OCI-LY7 (cell line): ENCODE measurements at places on chromosomes 16 and 17.

- no peak for DNase-seq
These were observed 64.5 kb downstream of the NDE1 start for GRCh38 chr16:15714393-15715172.

DNA sequence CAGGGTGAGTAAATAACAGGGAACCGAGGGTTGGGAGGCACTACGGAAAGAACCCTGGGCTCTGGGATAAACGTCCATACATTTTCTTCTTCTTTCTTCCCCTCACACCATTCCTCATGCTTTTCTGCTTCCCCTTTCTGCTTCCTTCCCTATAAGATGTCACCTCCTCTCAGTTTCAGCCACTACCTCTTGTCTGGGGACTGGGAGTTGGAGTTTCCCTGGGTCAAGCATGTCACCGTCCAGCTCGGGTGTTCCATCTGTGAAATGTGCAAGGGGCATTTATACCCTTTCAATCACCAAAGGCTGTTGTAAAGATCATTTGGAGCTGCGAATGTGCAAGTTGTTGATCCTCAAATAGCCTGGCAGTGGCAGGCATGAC, 17.5 kb upstream of the CCL22 start:
- DNase-seq = no peak

- DNase-seq = no peak
These were observed 9.0 kb upstream of the MMP2 start for GRCh38 chr16:55469821-55470532.

DNA sequence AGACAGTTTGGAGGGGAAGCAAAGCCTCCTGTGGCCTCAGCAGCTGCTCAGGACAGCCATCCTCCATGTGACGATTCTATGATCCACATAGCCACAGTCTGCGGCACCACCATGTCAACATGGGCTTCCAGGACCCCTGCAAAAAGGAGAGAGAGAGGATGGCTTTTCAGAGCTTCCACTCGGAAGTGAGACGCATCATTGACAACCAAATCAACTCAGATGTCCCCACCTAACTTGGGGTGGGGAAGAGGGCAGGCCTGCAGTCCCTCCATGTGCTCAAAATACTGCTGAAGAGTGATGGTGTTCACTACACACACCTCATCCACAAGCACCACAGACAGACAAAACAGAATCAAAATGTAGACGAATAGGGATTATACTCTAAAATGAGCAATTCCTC, 5.9 kb upstream of the METTL16 start:
- peak; percentile 48 for DNase-seq

GRCh38 chr17:8522577-8522976, 86.9 kb downstream of the NDEL1 start:
- DNase-seq = no peak

- peak; percentile 60 for DNase-seq
These were observed 914 bp downstream of the MAP1LC3B start for GRCh38 chr16:87392821-87393679.

DNA sequence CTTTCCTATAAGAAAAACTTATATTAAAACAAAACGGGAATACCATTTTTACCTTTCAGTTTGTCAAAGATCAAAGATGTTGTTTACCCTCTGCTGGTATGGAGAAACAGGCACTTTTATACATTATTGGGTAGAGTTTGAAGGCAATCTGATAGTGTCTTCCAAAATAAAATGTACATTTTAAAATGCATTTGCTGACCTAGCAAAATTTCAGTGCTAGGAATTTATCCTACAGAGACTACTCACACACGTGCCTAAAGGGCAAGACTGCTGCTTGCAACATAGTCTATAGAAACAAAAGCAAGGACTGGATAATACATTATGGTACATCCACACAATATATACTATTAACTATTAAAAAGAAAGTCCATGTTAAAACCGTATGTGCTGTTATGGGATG, 36.0 kb downstream of the COPRS start:
- DNase-seq = no peak

DNA sequence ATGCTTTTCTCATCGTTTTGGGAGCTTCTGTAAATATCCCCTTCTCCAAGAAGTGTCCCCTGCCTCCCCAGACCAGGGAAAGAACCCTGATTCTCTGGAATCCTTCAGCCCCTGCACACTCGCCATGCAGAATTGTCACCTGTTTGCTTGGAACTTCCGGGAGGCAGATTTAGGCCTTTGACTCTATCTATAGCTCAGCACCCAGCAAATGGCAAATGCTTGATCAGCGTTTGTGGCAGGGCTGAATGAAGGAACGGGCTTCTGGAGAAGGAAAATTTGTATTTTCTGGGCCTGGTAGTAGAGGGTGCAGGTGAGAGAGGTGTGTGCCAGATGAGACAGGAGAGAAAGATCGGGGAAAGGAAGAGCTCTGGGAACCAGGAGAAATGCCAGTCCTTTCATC, 18.3 kb upstream of the CACNG4 start:
- DNase-seq = no peak

DNA sequence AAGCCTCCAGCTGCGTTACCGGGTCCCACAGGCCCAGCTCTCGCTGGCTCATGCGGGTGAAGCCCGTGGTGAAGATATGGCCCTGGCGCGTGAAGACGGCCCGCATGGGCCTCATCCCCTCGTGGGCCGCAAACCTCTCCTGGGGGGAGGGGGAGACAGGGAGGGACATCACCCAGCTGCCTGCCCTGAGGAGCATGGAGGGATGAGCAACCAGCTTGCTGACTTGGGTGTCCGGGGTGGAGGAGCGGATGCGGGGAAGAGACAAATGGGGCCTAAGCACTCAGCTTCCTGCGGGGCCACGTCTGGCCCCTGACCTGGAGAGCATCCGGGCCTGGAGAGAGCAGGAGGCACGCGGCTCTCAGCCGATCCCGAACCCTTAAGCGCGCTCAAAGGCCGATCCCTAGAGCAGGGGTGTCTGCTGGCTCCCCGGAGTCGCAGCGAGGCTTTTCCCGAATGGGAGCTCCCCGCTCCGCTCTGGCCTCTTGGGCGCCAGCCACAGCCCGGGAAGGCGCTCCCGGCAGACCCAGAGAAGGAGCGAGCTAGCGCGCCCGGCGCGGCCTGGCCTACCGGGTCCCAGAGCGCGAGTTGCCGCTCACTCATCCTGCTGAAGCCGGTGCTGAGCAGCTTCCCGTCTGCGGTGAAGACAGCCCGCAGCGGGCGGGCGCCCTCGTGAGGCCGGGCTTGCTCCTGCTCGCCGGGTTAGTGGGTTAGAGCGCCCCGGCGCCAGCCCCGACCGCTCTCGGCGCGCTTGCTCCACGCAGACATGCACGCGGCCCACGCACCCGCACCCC, 5.0 kb downstream of the CORO6 start:
- DNase-seq = peak; percentile 87

GRCh38 chr16:67993207-67994039, 5.9 kb downstream of the DPEP2 start:
- DNase-seq = peak; percentile 88

DNA sequence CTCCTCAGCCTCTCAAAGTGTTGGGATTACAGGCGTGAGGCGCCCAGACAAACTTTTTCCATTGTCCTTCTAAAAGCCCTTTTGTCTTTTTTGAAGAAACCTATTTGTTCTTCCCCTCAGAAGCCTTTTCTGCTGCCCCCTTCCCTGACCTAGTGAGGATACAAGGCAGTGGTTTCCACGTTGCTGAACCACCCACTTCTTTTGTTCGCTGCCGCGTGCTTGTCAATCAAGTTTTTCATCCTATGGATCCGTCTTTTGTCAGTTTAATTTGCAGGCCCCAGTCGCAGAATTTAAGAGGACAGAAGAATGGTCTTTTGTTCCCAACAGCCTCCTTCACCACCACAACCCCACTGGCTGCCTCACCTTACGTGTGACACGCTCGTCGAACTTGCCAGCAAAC, 20.2 kb upstream of the GNG13 start:
- no peak for DNase-seq

DNA sequence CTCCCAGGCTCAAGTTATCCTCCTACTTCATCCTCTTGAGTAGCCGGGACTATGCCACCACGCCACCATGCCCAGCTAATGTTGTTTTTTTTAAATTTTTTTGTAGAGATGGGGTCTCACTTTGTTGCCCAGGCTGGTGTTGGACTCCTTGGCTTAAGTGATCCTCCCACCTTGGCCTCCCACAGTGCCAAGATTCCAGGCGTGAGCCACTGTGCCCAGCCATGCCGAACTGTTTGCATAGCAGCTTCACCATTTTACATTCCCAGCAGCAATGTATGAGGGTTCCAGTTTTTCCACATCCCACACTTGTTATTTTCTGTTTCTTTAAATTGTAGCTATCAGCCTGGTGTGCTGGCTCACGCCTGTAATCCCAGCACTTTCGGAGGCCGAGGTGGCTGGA, 2.2 kb upstream of the CTRB1 start:
- no peak for DNase-seq

GRCh38 chr17:77772899-77773358, 185.6 kb upstream of the TNRC6C start:
- DNase-seq = no peak

GRCh38 chr17:56297184-56297583, 143.9 kb downstream of the ANKFN1 start:
- no peak for DNase-seq

GRCh38 chr17:68457168-68457538, at the start of gene WIPI1:
TSS of gene WIPI1 (minus strand) at chr17:68457496. CDS start at chr17:68457421, 75 bp downstream.
- DNase-seq = peak; percentile 80

- DNase-seq = no peak
These were observed 56.1 kb upstream of the RBL2 start for GRCh38 chr16:53378138-53378537.

DNA sequence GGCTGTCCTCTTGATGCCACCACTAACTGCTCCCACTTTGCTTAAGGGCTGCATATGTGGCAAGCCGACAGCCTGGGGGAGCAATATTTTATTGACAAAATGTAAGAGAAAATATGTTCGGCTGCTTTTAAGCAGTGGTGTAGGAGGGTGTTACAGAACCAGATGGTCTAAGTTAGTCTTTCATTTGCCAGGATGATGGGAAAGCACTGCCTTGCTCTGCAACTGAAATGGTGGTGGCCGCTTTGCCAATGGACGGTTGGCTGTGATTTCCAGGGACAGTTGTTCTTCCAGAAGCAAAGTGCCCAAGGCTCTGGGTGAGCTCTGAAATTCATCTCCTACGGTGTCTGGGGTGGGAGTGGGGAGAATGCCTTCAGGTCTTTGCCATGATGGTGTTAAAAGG, 469.3 kb downstream of the TOX3 start:
- no peak for DNase-seq

DNA sequence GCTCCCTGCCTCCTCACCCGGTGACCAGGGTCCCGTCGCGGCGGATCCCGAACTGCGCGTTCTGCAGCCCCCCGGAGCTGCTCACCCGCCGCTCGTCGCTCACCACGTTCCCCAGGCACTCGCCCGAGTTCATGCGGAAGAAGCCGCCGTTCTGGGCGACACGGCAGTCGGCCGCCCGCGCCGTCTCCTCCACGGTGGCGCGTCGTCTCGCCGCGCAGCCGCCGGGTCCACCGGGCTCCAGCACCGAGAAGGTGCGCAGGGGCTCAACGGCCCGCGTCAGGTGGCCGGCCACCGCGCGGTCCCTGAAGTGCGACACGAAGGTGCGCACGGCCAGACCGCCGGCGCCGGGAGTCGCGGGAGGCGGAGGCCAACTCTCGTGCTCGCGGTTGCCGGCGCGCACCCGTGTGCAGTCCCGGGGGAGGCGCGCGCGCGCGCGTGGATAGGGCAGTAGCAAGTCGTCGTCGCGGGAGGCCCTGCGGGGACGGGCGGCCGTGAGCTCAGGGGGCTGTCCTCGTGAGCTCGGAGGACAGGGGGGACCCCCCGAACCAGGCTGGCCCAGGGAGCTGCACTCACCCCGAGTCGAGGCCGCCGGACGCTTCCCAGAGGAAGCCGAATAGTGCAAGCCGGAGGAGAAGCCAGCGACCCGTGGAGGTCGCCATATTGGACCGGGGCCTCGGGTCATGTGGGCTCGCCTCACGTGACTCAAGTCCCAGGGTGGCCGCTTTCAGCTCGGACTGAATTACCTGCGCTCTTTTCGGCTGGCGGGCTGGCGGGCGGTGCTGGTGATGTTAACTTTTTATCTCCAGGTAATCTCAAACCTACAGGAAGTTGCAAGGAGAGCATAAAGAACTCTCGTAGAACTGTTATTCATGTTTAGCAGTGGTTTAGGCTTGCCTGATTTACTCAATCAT, at the start of gene NAGPA:
TSS of gene NAGPA (minus strand) at position 680 of the 911 bp plus-strand sequence. CDS start at position 659, 21 bp downstream.
- peak; percentile 86 for DNase-seq

GRCh38 chr16:57601801-57602478, 26.5 kb upstream of the ADGRG1 start:
- no peak for DNase-seq

- DNase-seq = no peak
These were observed 4.4 kb downstream of the MVP start for GRCh38 chr16:29824589-29825144.

DNA sequence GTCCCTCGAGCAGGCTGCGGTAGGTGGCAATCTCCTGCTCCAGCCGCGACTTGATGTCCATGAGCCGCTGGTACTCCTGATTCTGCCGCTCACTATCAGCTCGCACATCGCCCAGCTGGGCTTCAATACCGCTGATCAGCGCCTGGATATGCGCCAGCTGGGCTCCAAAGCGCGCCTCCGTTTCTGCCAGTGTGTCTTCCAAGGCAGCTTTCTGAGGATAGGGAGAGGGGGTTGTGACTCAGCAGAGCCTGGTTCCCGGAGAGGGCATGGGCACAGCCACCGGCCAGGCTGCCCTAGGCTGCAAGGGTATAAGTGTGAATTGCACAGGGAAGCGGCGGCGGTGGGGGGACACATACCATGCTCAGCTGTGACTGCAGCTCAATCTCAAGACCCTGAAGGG, 4.3 kb downstream of the KRT19 start:
- no peak for DNase-seq

GRCh38 chr16:11205065-11205699, 50.8 kb downstream of the SOCS1 start:
- DNase-seq = no peak

- DNase-seq = no peak
These were observed 34.0 kb upstream of the PRKCA start for GRCh38 chr17:66268247-66268927.

- DNase-seq = no peak
These were observed 1.6 kb downstream of the VAT1L start for GRCh38 chr16:77790009-77790372.

DNA sequence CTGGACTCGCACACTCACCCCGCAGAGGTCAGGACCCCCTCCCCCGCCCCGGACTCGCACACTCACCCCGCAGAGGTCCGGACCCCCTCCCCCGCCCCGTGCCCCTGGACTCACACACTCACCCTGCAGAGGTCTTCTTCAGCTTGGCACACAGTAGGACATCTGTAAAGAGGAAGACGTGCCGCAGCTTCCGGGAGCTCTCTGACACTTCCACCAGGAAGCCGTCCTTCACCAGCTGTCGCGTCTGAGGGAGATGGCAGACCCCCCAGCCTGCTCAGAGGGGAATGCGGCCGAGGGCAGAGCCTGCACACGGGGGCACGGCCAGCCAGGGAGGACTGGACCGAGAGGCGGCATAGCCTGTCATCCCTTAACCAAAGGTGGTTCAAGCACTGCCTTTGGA, 72.9 kb downstream of the TIMM22 start:
- DNase-seq = no peak
